Naive thymus-derived CD8-positive, alpha-beta T cell (primary cell): ENCODE measurements at places on chromosomes 1 and 21. TPM values are rescaled to one million over a fixed set of nuclear protein-coding genes. Genes with fewer than 3 reads are reported as not detected.

Gene ZNF695
- not detected for total RNA-seq

Gene ARHGEF19
- total RNA-seq = 11.9 TPM

Gene LRRC53
- not detected for total RNA-seq

GRCh38 chr1:46804027-46804889 lies 5.4 kb downstream of the CYP4B1 start:
- no peak for DNase-seq
